ENCODE measurements at places on chromosomes 5 and 9. TPM values are rescaled to one million over a fixed set of nuclear protein-coding genes. Genes with fewer than 3 reads are reported as not detected.

GRCh38 chr5:115983519-115983918, 21.2 kb downstream of the LVRN start:
- H3K27me3 ChIP-seq: no peaks in the 10 kb centered on the region
- DNase-seq: no peak
- H3K4me3 ChIP-seq: no peak overlapping the region
- no peak overlapping the region for H3K27ac ChIP-seq

- H3K4me3 ChIP-seq: no peak overlapping the region
- DNase-seq: no peak
- H3K27ac ChIP-seq: no peak overlapping the region
- H3K4me1 ChIP-seq: no peaks in the 10 kb centered on the region
- no peaks in the 10 kb centered on the region for H3K27me3 ChIP-seq
Observed at GRCh38 chr9:19918630-19919029, 129.8 kb upstream of the SLC24A2 start.

DNA sequence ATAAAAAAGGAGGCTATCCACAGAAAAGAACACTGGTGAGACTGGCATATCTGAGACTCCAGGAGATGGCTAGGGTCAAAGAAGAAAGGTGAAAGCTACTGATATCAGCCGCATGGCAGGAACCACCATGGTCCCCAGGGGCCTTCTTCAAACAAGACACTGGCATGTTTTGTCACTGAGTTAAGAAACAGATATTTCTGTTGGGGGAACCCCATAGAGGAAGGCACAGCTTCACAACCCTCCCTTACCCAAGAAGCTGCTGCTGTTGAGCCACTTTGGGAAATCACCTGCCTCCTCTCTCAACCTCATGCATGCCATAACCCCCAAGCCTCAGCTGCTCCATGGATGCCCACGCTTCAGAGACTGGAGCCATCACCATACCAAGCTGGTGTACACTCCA, 13.3 kb upstream of the BTNL3 start:
- no peak for DNase-seq
- no peaks in the 10 kb centered on the region for H3K27me3 ChIP-seq
- H3K36me3 ChIP-seq: no peaks in the 10 kb centered on the region
- no peak overlapping the region for H3K4me3 ChIP-seq
- no peaks in the 10 kb centered on the region for H3K4me1 ChIP-seq

GRCh38 chr9:5513966-5514616, 3.8 kb downstream of the PDCD1LG2 start:
- H3K36me3 ChIP-seq: no peaks in the 10 kb centered on the region
- no peaks in the 10 kb centered on the region for H3K27me3 ChIP-seq
- no peaks in the 10 kb centered on the region for H3K4me1 ChIP-seq
- H3K27ac ChIP-seq: no peak overlapping the region
- no peak for DNase-seq

DNA sequence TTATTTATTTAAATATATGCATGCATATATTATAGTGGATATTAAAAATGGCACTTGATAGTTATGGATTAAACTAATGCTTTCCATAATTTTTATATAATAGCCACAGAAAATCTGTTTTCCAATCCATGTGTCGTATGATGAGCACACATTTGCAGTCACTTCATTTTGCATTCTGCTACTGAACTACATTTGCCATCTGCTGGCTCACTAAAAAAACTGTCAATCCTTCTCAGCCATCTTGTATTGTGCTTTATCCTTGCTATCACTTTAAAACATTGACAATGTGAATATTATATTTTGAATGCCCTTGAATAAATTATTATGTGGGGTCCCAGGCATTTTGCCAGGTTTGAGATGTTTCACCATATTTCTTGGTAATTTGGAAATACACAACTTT, 586.6 kb downstream of the DNAH5 start:
- H3K36me3 ChIP-seq: no peaks in the 10 kb centered on the region
- no peak overlapping the region for H3K27ac ChIP-seq
- H3K4me1 ChIP-seq: no peaks in the 10 kb centered on the region
- no peak overlapping the region for H3K4me3 ChIP-seq

- no peak for DNase-seq
- no peak overlapping the region for H3K27ac ChIP-seq
- no peaks in the 10 kb centered on the region for H3K36me3 ChIP-seq
Observed at GRCh38 chr9:134751622-134752021, 110.0 kb downstream of the COL5A1 start.

DNA sequence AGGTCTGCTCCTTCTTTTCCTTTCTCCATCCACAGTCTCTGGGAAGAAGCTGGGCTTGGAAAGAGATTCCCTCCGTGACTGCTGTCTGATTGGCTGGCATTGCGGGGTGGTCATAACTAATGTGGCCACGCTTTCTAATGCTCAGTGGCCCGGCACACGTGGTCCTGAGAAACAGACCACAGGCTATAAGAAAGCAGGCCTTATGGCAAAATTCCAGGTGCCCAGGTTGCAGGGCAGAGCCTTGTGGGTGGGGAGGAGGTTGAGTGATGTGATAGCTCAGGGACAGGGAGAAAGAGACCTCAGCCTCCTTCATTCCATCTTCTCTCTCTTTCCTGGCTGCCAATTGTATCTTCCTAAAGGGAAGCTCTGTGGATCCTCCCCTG, 5.4 kb upstream of the SH3PXD2B start:
- peak overlapping the region; percentile 47 for H3K27ac ChIP-seq
- peaks cover 22% of the 10 kb centered on the region for H3K4me1 ChIP-seq
- DNase-seq: no peak
- H3K36me3 ChIP-seq: no peaks in the 10 kb centered on the region
- H3K27me3 ChIP-seq: no peaks in the 10 kb centered on the region

DNA sequence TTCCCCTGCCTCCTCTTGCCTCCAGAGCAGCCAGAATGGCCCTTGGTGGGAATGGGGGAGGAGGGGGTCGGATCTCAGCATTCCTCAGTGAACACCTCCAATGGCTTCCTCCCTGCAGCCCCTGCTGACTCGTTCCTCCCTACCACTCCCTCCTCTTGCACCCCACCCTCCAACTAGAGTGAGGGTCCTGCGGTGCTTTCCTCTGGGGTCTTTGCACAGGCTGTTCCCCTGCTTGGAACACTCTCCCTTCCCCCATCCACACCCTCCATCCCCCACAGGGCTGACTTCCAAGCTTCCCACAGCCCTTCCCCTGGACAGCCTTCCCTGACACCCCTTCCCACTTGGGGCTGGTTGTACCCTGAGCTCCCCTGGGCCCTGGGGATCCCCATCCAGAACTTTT, 70.4 kb upstream of the NEK6 start:
- H3K27ac ChIP-seq: no peak overlapping the region
- H3K4me1 ChIP-seq: no peaks in the 10 kb centered on the region
- no peak for DNase-seq
- H3K27me3 ChIP-seq: no peaks in the 10 kb centered on the region
- H3K36me3 ChIP-seq: no peaks in the 10 kb centered on the region
- no peak overlapping the region for H3K4me3 ChIP-seq

Gene ORM1
- total RNA-seq: not detected

Gene FBP1
- total RNA-seq: 20.3 TPM
